Heart right ventricle (tissue), 16 donors: ENCODE measurements at places on chromosomes 2 and 18.

- no peak for DNase-seq
These were observed 170.3 kb upstream of the NXPH2 start for GRCh38 chr2:138950486-138950885.

GRCh38 chr2:127577973-127578372 is 42.5 kb downstream of the MYO7B start:
- DNase-seq, result no peak

DNA sequence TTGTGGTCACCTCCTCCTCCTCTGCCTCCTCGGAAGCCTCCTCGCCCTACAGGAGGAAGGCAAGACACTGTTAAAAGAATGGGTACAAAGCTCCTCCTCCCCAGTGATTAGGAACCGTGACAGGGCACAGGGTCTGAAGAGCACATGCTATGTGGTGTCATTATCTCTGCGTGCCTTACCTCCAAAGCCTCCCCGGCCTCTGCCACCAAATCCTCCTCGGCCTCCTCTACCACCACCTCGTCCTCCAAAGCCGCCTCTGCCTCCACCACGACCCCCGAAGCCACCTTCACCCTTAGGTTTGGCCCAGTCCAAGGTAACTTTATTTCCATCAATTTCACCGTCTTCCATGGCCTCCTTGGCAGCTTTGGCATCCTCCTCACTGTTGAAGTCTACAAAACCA is 9.1 kb downstream of the NCL start:
- DNase-seq, result no peak

- DNase-seq, result no peak
These were observed 141.5 kb upstream of the FIGN start for GRCh38 chr2:163877316-163877715.

DNA sequence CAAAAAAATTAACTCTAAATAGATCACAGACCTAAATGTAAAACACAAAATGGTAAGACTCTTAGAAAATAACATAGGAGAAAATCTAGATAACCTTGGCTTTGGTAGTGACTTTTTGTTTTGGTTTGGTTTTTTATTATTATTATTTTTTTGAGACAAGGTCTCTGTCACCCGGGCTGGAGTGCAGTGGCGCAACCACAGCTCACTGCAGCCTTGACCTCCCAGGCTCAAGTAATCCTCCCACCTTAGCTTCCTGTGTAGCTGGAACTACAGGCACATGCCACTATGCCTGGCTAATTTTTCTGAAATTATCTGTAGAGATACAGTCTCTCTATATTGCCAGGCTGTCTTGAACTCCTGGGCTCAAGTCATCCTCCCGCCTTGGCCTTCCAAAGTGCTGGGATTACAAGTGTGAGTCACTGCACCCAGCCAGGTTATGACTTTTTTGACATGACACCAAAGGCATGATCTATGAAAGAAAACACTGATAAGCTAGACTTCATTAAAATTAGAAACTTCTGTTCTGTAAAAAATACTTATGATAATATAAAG is 88.0 kb downstream of the HNRNPLL start:
- DNase-seq, result no peak
